ENCODE measurements at places on chromosomes 16 and 17.

DNA sequence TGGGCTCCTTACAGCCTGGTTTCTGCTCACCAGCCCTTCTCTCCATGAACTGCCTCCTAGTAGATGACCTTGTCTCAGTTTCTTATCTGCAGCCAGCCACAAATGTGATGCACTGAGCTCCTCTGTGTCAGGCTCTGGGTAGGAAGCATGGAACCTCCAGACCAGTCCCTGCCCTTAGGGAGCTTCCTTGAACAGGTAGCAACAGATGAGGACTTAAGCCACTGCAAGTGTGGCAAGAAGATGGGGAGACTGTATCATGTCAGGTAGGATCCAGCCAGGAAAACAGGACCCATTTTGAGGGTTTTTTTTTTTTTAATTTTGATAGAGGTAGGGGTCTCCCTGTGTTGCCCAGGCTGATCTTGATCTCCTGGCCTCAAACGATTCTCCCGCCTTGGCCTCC is 5.3 kb upstream of the MAP3K14 start:
- no peak for DNase-seq

DNA sequence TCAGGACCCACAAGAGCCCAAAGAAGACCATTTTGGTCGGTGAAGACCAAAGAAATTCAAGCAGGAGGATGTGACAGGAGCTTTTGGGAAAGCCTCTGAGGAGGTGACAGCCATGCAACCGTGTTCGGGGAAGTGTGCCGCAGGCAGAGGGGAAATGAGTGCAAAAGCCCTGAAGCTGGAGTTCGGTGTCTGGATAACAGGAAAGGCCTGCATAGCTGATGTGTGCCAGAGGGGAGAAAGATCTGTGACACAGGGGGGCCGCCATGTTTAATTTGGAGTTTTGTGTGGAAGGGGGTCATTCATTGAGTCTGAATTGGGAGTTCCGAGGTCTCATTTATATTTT is 870 bp upstream of the ZC3H7A start:
- DNase-seq, result peak; percentile 28

GRCh38 chr17:49375544-49375943 is 13.5 kb upstream of the ZNF652 start:
- no peak for DNase-seq

DNA sequence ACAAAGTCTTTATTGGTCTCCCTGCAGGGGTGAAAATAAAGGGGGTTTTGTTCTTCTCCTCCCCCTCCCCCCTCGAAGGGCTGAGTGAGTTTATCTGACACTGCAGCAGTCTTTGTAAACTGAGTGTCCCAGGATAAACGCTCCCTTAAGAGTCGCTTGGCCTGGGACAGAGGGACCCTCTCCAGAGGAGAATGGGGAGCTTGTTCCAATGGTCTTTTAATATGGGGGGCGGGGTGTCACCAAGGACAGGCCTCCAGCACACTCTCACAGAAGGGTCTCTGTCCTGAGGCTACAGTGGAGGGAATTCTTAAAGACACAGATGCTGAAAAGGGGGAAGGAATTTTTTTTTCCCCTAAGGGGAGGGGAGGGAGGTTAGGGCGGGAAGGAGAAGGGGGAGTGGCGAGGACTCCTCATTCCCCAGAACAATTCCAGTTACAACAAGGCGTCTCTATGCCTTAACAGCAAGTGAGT is 455.5 kb downstream of the SOX9 start:
- DNase-seq, result no peak

GRCh38 chr16:57489229-57489628 is 2.9 kb upstream of the DOK4 start:
- DNase-seq, result no peak

DNA sequence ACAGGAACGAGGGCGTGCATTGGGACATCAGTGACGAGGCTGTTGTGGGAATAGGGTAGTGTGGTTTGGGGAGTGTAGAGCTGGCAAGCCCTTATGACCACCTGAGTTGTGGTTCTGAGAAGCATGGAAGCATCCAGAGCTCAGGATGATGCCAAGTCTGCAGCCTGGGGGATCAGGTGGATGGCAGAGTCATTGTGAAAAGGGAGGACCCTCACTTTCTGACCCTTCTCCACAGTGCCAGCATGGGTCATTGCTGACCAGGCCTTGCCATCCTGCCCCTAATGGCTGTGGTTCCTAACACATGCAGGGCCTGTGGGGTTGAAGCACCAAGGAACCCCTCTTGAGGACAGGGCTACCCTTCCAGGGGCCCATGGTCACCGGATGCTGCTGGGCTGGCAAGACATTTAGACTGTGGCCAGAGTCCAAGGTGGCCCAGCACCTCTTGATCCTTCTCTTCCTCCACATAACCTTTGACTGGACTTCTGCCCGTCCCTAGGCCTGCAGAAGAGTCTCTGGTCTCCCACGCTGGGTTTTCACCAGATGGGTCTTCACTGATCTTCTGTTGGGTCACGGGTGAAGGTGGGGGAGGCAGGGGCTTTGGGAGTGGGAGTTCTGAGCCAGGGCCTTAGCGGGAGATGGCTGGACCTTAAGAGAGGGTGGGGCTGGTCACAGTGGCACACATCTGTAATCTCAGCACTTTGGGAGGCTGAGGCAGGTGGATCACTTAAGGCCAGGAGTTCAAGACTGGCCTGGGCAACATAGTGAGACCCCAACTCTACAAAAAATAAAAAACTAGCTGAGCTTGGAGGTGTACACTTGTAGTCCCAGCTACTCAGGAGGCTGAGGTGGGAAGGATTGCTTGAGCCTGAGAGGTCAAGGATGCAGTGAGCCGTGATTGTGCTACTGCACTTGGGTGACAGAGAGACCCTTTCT is 2.0 kb upstream of the PLA2G15 start:
- DNase-seq, result no peak

DNA sequence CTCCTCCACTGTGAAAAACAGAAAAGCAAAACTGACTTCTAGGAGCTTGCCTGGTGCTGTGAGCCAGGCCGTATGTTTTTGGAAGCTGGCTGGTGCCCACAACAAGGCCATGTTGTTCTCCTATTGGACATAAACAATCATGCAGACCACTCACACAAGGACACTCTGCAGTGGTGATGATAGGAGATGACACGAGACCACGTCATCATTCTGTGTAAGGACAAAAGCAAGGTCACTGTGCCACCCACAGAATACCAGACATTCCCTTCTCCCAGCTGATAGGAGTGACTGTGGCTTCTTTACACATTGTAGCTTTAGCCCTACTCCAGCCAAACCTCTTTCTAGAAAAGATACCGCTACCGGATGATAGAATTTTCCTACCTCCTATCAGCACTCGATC is 47.7 kb upstream of the LCMT1 start:
- DNase-seq, result no peak

GRCh38 chr17:74260525-74260850 is 13.5 kb upstream of the DNAI2 start:
- DNase-seq, result no peak

GRCh38 chr17:15261258-15261801 is 3.8 kb downstream of the PMP22 start:
- no peak for DNase-seq
